ENCODE measurements at places on chromosomes 3 and 15.

DNA sequence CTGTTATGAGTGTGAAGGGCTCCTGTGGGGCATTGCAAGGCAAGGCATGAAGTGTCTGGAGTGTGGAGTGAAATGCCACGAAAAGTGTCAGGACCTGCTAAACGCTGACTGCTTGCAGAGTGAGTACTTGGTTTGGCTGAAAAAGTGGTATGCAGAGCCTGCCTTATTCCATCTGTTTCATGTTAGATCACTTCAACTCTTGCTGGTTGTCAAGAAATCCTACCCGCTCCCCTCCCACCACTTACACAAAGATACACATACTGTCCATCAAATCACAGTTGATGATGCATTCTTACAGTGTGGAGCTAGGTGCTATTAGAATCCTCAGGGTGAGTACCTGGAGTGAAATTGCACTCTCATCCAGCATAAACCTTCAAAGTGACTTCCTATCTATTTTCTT is 272.1 kb downstream of the UNC13C start:
- DNase-seq = no peak

DNA sequence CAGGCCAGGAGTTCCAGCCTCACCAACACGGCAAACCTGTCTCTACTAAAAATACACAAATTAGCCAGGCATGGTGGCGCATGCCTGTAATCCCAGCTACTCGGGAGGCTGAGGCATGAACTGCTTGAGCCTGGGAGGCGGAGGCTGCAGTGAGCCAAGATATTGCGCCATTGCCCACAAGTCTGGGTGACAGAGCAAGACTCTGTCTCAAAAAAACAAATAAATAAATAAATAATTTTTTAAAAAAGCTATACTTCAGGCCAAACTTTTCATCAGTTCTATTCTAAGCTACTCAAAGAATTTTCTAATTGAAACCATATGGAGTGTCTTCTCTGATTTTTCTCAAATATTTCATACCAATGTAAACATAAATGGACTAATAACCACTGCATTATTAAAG is 43.5 kb downstream of the PHC3 start:
- no peak for DNase-seq

DNA sequence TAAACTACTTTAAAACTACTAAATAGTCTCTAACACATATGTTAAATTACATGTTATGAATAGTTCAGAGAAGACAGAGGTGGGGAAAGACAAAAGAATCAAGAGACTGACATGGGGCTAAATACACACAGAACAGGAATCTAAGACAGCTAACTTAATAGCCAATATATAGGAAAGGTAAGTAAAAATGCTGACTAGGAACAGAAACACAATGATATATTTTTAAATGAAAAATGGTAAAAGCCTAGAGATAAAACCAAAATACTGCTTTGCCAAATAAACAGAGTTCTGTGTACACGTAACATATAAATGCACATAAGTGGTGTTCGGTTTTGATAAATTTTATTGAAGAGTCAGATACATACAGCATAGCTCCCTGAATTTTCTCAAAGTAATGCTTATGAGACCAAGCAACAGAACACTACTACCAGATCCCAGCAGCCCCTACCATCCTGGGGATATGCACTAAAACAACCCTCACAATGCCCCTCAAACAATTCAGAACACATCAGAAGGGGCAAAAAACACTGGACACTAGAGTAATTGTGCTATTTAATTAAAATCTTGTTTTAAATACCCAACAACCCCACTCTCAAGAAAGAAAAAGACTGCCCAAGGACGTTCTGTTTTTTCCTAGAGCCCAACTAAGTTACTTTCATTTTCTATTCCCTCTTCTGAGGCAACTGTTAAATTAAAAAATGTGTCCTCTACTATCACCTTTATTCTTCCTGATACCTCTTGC is 121.1 kb downstream of the ADAM10 start:
- DNase-seq = no peak

GRCh38 chr3:183428447-183429211 is at the start of gene MCF2L2:
MCF2L2 (minus strand) TSS chr3:183428619; CDS start chr3:183427977, 642 bp downstream.
- peak; percentile 64 for DNase-seq

GRCh38 chr3:129348734-129349133 is 70.1 kb downstream of the HMCES start:
- no peak for DNase-seq

GRCh38 chr15:58486062-58486461 is 54.3 kb downstream of the LIPC start:
- no peak for DNase-seq

GRCh38 chr3:187130346-187131066 is 8.8 kb downstream of the RPL39L start:
- DNase-seq = no peak

- DNase-seq = no peak
These were observed 318.0 kb upstream of the GBE1 start for GRCh38 chr3:82079335-82079890.

Measured in BE2C (cell line).